ENCODE measurements at places on chromosomes 2 and 18. TPM values are rescaled to one million over a fixed set of nuclear protein-coding genes. Genes with fewer than 3 reads are reported as not detected.
A peak's percentile ranks its signal among the peaks of the same experiment; 100 is the strongest.

DNA sequence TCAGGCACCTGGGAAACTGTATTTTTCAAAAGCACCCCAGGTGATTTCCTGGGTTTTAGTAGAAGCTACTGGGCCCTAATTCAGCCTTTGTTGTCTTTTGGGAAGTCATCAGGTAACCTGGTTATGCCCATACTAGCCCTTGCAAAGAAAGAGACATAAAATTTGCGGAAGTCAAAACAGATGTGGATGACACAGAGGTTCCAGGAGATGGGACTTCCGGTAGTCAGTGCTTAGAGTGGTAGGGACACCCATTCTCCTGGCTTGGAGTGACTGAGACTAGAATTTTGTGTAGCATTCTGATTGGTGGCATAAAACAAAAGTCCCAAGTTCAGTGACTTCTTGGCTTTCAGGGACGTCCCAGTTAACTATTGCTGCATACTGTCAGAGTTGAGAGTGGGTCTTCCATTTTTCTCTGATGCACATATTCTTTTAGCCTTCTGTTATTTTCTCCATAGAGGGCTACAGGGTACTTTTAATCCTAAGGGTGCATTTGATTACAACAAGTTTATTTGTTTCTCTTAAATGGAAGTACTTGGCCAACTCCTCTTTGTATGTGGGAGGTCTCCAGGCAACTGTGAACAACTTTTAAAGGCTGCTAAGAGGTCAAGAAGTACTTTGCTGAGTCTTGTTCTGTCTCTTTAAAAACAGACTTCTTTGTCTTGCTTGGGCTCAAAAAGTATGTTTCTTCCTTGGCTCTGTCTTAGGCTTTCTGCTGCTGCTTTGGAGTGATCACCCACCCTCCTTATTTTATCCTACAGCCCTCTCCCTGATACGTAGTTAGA lies 8.8 kb downstream of the NAB1 start:
- H3K27me3 ChIP-seq: no peaks in the 10 kb centered on the region
- no peak overlapping the region for H3K4me3 ChIP-seq
- peaks cover 34% of the 10 kb centered on the region for H3K4me1 ChIP-seq
- peak; percentile 34 for DNase-seq
- H3K36me3 ChIP-seq: peaks cover 6% of the 10 kb centered on the region
- no peak overlapping the region for H3K27ac ChIP-seq

GRCh38 chr2:147646818-147647468 lies 197.9 kb upstream of the ACVR2A start:
- DNase-seq: no peak
- H3K27me3 ChIP-seq: no peaks in the 10 kb centered on the region
- H3K36me3 ChIP-seq: no peaks in the 10 kb centered on the region
- no peak overlapping the region for H3K4me3 ChIP-seq

DNA sequence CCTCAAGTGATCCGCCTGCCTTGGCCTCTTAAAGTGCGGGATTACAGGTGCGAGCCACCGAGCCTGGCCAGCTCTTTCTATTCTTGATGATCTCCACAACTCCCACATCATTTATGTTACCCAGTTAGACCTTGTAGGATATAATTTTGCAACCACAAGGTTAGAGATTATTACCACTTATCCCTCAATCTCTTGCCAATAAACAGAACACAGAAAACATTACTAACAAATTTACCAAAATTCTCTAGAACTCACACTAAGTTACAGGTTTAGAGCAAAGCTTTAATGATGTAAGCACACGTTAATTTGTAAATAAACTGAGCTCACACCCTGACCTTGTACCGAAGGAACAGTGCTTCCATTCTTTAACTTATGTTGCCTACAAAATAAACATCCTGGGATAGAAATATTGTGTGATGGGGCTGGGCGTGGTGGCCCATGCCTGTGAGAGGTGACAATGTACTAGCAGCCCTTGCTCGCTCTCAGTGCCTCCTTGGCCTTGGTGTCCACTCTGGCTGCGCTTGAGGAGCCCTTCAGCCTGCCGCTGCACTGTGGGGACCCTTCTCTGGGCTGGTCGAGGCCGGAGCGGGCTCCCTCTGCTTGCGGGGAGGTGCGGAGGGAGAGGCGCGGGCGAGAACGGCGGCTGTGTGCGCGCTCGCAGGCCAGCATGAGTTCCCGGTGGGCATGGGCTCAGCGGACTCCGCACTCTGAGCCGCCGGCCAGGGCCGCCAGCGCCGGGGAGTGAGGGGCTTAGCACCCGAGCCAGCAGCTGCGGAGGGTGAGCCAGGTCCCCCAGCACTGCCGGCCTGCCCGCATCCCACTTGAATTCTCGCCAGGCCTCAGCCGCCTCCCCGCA lies 42.1 kb upstream of the ITSN2 start:
- no peaks in the 10 kb centered on the region for H3K27me3 ChIP-seq
- H3K36me3 ChIP-seq: no peaks in the 10 kb centered on the region
- H3K4me3 ChIP-seq: no peak overlapping the region
- peaks cover 5% of the 10 kb centered on the region for H3K4me1 ChIP-seq
- H3K27ac ChIP-seq: no peak overlapping the region
- DNase-seq: peak; percentile 36

- H3K27ac ChIP-seq: no peak overlapping the region
- DNase-seq: no peak
- H3K4me3 ChIP-seq: no peak overlapping the region
- peaks cover 12% of the 10 kb centered on the region for H3K36me3 ChIP-seq
- H3K4me1 ChIP-seq: no peaks in the 10 kb centered on the region
- H3K27me3 ChIP-seq: no peaks in the 10 kb centered on the region
Observed at GRCh38 chr2:135909976-135910375, 33.7 kb upstream of the MCM6 start.

DNA sequence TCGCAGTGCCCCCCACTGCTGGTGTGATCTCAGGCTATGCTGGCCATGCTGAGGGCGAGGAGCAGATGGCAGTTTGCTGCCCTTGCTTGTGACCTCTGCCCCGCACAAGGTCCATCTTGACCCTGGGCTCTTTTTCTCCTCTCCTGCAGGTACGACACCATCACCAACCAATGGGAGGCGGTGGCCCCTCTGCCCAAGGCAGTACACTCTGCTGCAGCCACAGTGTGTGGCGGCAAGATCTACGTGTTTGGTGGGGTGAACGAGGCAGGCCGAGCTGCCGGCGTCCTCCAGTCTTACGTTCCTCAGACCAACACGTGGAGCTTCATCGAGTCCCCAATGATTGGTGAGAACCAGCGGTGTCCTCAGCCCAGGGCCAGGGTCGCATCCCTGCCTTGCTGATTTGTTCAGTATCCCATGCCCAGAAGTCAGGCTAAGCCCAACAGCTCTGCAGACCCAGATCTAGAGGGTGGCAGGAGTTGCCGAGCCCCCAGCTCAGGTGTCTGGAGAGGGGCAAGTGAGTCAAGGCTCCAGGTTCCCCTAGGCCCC lies 223.8 kb downstream of the ATAD2B start:
- H3K27me3 ChIP-seq: no peaks in the 10 kb centered on the region
- no peak overlapping the region for H3K27ac ChIP-seq
- peaks cover 14% of the 10 kb centered on the region for H3K36me3 ChIP-seq

DNA sequence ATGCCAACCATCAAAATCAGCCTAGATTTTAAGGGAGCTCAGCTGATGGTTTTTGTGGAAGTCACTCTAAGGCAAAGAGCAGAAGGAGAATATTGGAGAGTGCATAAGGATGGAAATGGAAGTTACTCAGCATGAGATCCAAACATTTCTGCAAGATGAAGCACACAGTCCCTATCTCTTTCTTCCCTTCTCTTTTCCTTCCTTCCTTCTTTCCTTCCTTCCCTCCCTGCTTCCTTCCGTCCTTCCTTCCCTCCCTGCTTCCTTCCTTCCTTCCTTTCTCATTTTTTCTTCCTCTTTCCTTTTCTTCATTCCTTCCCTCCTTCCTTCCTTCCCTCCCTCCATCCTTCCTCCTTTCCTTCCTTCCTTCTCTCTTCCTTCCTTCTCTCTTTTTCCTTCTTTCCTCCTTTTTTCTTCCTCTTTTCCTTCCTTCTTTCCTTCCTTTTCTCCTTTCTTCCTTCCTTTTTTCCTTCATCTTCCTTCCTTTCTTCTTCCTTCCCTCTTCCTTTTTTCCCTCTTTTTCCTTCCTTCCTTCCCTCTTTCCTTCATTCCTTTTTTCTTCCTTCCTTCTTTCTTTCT lies 727.9 kb upstream of the CDH2 start:
- no peaks in the 10 kb centered on the region for H3K4me1 ChIP-seq
- no peaks in the 10 kb centered on the region for H3K36me3 ChIP-seq
- DNase-seq: no peak
- H3K27me3 ChIP-seq: no peaks in the 10 kb centered on the region
- no peak overlapping the region for H3K27ac ChIP-seq

DNA sequence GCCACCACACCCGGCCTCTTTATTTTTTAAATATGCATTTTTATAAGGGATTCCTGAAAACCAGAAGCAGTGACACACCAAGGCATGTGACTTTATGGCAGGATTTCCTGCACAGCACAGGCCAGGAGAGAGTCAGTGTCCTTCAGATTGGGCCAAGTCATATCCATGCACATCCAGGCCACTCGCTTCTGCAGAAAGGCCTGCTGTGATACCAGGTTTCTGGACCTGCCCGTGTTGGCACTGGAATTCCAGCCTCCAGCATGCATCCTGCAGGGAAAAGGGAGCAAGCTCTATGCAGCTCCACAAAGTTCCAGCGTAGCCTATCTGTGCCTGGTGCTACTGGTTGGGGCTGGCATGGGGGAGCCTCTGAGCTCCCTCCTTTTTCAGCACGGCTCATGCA lies 36.8 kb downstream of the MEX3C start:
- DNase-seq: no peak
- H3K36me3 ChIP-seq: no peaks in the 10 kb centered on the region
- H3K4me1 ChIP-seq: no peaks in the 10 kb centered on the region

- H3K36me3 ChIP-seq: no peaks in the 10 kb centered on the region
- H3K4me3 ChIP-seq: no peak overlapping the region
- H3K27ac ChIP-seq: no peak overlapping the region
- H3K27me3 ChIP-seq: no peaks in the 10 kb centered on the region
- DNase-seq: no peak
Observed at GRCh38 chr2:75547345-75548035, 13.2 kb downstream of the EVA1A start.

DNA sequence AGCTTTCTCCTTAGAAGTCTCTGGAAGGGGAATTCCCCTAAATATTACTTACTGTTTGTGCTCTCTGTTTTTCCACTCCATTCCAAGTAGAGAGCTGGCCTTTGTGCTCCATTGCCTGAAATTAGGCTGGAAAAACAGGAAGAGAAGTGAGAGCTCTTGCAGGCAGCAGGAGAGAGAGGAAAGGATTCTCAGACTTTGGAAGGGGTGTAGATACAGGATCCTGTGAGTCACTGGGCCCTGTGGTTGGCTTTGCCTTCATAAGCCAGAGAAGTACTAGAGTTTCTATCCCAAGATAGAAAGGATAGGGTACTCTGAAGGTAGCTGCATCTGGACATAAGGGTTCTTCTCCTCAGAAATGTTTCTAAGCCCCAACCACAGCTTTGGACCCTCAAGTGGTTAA lies 188.9 kb downstream of the CMPK2 start:
- H3K4me3 ChIP-seq: no peak overlapping the region
- H3K27me3 ChIP-seq: no peaks in the 10 kb centered on the region
- H3K4me1 ChIP-seq: no peaks in the 10 kb centered on the region
- H3K36me3 ChIP-seq: no peaks in the 10 kb centered on the region
- H3K27ac ChIP-seq: no peak overlapping the region
- no peak for DNase-seq

Gene DYSF
- 31.8 TPM for total RNA-seq

Gene COL3A1
- 528 TPM for total RNA-seq

Data from lung (tissue), 17 donors.